ENCODE measurements at places on chromosomes 6 and 20. TPM values are rescaled to one million over a fixed set of nuclear protein-coding genes. Genes with fewer than 3 reads are reported as not detected.

DNA sequence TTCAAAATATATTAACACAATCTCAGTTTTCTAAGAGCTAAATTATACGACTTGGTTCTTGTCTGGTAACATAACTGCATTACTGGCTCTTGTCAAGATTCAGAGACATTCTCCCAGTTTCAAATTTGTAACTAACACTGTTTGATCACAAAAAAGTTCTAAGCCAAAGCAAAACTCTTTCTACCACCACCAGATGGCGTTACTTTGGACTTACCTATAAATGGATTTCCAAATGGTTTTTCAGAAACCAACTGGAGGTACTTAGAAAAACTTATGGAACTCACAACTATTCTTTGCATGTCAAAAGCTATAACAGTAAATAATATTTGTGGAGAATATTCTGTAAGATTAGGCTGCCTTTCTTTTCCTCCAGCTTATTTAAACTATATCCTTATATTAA is 34.2 kb upstream of the GFRAL start:
- ATAC-seq, result no peak

The PRSS16 gene
- 7.7 TPM for total RNA-seq

- no peak for ATAC-seq
These were observed 51.2 kb upstream of the PRND start for GRCh38 chr20:4670469-4670868.

The DOK5 gene
- total RNA-seq, result 0.12 TPM

The RNF39 gene
- total RNA-seq, result 2.6 TPM

DNA sequence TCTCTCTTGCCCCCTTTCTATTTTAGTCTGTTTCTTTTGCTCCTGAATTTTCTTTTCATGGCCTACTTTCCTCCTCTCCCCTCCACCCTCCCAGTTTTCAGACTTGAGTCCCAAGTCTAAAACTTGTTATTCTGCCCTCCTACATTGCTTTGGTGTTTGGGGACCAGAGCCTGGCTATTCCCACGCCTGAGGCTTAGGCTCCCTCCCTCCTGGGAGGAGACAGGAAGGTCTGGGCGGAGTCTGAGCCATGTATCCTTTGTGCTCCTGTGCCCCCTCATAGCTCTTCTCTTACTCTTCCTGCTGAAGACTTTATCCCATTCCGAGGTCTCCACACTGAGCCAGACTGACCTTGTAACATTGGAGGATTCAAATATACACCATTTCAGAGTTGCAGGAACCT is 69.5 kb downstream of the DAAM2 start:
- ATAC-seq, result no peak

The SLC12A5 gene
- total RNA-seq, result not detected

DNA sequence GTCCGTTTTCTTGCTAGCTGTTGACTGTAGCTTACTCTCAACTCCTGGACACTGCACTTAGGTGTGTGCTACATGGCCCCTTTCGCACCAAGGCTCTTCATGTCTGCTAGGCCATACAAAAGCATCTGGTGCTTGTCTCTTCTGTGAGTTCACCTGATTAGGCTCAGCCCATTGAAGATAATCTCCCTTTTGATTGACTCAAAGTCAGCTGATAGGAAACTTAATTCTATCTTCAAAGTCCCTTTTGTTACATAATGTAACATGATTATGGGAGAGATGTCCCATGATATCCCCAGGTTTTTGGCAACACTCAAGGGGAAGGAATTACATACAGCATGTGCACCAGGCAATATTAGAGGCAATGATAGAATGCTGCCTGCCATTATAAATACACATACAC is 263.0 kb upstream of the JAG1 start:
- ATAC-seq, result no peak

- no peak for ATAC-seq
These were observed 33.4 kb downstream of the CEBPB start for GRCh38 chr20:50224052-50224451.

DNA sequence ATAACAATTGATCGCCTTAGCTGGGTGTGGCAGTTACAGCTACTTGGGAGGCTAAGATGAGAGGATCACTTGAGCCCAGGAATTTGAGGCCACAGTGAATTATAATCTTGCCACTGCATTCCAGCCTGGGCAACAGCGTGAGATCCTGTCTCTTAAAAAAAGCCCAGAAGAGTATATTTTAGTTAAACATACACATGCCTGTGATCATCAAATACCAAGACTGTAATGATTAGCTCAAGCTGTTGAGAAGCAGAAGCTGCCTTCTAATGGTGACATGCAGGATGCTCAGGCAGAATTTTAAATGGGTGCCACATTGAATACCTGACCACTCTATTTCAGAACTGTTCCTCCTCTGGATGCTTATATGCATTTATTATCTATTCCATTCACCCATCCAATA is 8.9 kb upstream of the TMEM14A start:
- no peak for ATAC-seq

DNA sequence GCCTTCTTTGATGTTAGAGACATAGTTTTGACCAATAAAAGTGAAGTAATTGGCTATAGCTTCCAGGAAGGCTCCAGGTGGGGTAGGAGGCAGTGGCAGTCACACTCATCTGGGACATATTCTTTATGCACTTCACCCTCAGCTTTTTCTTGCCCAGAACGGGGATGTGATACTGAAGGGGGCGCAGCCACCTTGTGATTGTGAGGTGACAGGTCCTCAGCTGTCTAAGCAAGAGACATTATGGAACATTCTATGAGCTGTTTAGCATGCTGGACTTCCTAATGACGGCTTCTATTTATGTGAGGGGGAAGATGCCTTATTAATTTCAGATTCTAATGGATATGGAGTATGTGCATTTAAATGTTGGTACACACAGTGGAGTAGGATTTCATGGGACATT is 151.3 kb upstream of the ZFP64 start:
- no peak for ATAC-seq

GRCh38 chr20:1298888-1299511 is 29.9 kb downstream of the SDCBP2 start:
- ATAC-seq, result no peak

DNA sequence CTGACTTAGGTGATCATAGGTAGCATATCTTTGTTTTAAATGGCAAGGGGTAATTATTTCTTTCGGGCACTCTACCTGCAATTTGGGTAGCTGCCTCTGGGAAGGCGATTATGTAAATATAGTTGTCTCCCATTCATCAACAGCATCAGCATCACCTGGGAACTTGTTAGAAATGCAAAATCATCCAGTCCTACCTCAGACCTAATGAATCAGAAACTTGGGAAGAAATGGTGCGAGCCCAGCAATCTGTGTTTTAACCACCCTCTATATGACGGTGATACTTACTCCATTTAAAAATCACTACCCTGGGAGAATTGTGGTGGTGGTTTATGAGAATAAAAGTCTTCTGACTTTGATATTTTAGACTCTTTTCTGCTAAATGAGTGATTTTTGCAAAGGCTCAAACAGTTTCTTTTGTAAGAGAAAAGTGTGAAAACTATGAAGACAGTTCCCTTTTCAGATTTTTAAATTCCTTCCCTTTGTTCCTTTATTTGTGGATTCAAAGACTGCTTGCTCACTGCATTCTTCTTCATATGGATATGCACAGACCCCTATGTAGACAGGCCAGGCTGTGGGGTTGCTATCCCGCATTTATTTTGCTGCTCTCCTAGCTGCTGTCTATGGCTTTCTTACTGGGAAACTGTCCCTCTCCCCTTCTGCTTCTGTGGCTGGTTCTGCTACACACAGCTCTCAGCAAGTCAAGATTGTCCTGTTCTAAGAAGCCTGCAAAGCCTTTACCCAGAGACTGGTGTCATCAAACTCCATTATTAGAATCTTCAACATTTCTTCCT is 365.3 kb downstream of the RNF144B start:
- no peak for ATAC-seq

The SNAP25 gene
- total RNA-seq, result 0.08 TPM

GRCh38 chr6:6616656-6617055 is 28.1 kb downstream of the LY86 start:
- no peak for ATAC-seq

The LGSN gene
- total RNA-seq, result not detected

The HAO1 gene
- not detected for total RNA-seq

- no peak for ATAC-seq
These were observed 12.9 kb upstream of the C20orf144 start for GRCh38 chr20:33649201-33649681.

DNA sequence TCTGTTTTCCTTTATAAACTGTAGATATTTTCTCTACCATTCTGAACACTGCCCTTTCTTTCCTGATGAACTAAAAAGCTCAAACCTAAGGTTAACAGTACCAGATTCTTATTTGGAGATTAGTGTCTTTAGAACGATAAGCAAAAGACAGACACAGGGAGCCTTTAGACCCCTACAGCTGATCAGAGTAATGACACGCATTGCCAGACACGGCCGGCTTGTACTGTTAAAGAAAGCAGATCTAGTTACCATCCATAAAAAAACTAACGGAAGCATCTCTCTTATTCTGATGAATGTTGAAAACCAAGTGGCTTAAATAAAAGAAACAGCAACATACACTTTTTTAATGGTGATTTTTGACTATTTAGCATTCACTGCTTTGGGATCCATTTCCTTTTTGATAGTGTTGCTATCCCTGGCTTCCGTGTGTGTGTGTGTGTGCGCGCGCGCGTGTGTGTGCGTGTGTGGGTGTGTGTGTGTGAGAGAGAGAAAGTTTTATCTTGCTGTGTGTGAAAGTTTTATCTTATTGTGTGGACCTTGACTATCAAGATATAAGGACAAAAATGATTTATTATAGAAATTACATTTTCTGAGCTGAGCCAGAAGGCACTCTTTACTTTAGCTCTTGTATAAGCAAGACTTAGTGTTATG is 95.6 kb upstream of the SLC35B3 start:
- ATAC-seq, result no peak

The SLC17A4 gene
- not detected for total RNA-seq

The SOX18 gene
- 5.4 TPM for total RNA-seq

DNA sequence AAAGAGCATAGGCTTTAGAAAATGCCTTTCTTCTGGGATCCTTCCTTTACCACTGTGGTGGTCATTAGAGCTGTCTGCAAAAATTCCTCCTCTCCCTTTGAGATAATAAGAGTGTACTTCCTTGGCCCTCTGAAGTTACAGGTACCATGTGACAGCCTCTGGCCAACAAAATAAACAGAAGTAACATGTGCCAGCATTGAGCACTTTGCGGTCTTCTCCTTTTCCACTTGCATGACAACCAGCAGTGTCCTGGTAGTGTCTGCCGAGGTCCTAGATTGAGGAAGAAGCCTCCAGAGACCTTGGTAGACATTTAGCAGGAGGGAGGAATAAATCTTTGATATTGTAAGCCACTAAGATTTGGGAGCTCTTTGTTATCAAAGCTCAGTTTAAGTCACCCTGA is 87.5 kb upstream of the ARID1B start:
- no peak for ATAC-seq

- ATAC-seq, result no peak
These were observed 148.2 kb upstream of the RIPOR2 start for GRCh38 chr6:25083784-25084507.

The ATRN gene
- total RNA-seq, result 14.7 TPM

- peak; percentile 64 for ATAC-seq
These were observed 64.6 kb upstream of the TXNDC5 start for GRCh38 chr6:7974938-7975763.

GRCh38 chr20:41507436-41507835 is 110.7 kb downstream of the CHD6 start:
- no peak for ATAC-seq

DNA sequence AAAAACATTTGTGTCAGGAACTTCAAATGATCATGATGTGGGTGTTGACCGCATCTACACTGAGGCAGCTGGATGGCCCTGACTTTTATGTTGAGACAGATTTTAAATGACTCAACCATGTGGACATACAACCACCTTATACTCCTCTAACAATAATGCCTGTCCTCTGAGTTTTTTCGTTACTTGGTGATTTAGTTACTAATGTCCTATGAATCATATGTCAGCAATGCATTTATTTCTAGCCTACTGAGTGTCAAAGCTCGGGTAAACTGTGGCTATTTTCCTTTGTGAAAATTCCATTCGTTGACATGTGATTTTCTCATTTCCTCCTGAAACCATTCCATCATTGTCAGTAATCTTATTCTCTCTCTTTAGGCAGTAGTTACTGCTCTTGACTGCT is 38.9 kb upstream of the NKX2-4 start:
- peak; percentile 29 for ATAC-seq

GRCh38 chr6:36326356-36326995 is 10.2 kb downstream of the BNIP5 start:
- no peak for ATAC-seq

The SLC2A10 gene
- total RNA-seq, result 2.1 TPM
